Caco-2 (cell line): ENCODE measurements at places on chromosomes 4 and X. TPM values are rescaled to one million over a fixed set of nuclear protein-coding genes. Genes with fewer than 3 reads are reported as not detected.

Gene F11
- not detected in 2 replicates for total RNA-seq

Gene RS1
- 0.09 TPM in 1 of 2 replicates, not detected in the other for total RNA-seq

Gene SLC2A9
- total RNA-seq: 17.5 and 21.0 TPM in 2 replicates

Gene USP17L21
- total RNA-seq: not detected in 2 replicates

Gene GYPB
- not detected in 2 replicates for total RNA-seq

Gene IGFBP7
- total RNA-seq: 37.1 and 40.4 TPM in 2 replicates

Gene SLC6A8
- 8.8 and 11.2 TPM in 2 replicates for total RNA-seq

Gene TRO
- not detected in 2 replicates for total RNA-seq

Gene RNF175
- total RNA-seq: not detected in 2 replicates

Gene GBA3
- total RNA-seq: 0.25 and 0.37 TPM in 2 replicates

Gene GRPR
- 0.21 TPM in 1 of 2 replicates, not detected in the other for total RNA-seq

Gene UGT2B11
- 0.35 TPM in 1 of 2 replicates, not detected in the other for total RNA-seq

Gene GUCY1A1
- not detected in 2 replicates for total RNA-seq

Gene NAA11
- total RNA-seq: not detected in 2 replicates

Gene ADH7
- not detected in 2 replicates for total RNA-seq

Gene ANKRD50
- total RNA-seq: 7.0 and 7.7 TPM in 2 replicates

Gene TMEM150C
- total RNA-seq: 5.0 and 5.7 TPM in 2 replicates

Gene RGN
- total RNA-seq: 32.9 and 36.2 TPM in 2 replicates

Gene DUX4
- not detected in 2 replicates for total RNA-seq

Gene NPY1R
- total RNA-seq: 1.5 and 3.3 TPM in 2 replicates

Gene GIMD1
- 0.35 TPM in 1 of 2 replicates, not detected in the other for total RNA-seq

Gene RAB9B
- 1.4 and 1.6 TPM in 2 replicates for total RNA-seq
